ENCODE measurements at places on chromosomes 13 and 19.
A peak's percentile ranks its signal among the peaks of the same experiment; 100 is the strongest.

GRCh38 chr13:20360041-20360491 lies 127.9 kb upstream of the GJB6 start:
- DNase-seq: no peak

DNA sequence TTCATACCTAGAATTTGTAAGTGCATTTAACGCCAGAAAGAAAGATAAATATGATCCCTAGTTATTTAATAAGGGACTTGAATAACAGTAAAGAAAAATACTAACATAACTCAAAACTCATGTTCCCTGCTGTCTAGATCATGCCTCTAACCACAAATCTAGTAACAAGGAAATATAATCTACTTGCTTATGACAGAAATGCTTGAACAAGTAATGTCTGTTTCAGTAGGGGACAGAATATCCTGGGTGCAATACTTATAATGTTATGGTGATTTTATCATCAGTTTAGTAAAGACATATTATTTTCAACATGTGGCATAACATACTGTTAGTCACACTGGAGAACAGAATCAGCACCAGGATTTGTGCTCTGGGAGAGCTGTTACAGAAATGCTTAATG lies 861.9 kb upstream of the SLITRK1 start:
- DNase-seq: no peak

DNA sequence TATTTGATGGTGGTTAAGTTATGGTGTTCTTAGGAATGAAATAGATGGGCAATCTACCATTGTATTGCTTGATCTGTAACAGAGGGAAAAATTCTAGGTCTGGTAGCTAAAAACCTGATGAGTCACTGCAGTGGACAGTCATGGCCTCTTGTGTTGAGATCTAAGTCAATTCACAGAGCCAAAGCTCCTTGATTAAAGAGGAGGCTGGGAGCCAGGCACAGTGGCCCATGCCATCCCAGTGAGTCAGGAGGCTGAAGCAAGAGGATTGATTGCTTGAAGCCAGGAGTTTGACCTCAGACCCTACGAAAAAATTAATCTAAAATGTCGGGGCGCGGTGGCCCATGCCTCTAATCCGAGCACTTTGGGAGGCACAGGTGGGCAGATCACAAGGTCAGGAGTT lies 67.1 kb upstream of the KPNA3 start:
- DNase-seq: no peak

GRCh38 chr19:51749979-51750378 lies 1.7 kb downstream of the FPR1 start:
- DNase-seq: no peak

DNA sequence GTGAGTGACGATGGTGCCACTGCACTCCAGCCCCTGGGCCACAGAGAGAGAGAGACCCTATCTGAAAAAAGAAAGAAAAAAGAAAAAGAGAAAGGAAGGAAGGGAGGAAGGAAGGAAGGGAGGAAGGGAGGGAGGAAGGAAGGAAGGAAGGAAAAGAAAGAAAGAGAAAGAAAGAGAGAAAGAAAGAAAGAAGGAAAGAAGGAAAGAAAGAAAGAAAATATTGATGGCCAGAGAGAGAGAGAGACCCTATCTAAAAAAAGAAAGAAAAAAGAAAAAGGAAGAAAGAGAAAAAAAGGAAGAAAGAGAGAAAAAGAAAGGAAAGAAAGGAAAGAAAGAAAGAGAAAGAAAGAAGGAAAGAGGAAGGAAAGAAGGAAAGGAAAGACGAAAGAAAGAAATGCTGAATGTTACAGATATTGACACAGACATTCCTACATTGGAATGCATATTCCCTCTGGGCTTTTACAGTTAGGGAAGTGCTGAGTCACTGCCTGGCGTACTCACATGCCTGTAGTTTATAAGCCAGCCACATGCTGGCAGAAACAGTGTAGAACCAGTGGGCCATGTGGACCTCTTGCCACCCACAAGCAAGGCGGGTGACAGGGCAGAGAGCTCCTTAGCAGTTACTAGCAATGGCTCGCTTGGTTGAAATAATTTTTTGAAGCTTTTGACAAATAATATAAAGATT lies 34.6 kb upstream of the SLC46A3 start:
- DNase-seq: no peak

DNA sequence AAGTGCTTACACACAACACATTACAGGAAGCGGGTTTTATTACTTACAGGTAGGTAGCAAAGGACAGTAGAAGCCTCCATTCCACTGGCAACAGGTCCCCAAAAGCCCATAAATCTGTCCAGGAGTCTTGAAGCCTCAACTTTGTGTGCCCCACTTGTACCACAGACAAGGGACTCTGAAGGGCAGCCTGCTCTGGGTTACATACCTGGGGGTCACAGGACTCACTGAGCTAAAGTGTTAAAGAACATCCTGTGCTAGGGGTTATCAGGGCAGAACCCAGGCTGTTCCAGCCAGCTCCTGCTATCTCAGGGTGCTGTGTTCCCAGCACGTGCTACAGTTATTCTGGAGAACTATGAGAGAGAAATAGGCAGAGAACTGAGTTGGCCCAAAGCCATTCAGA lies 230.9 kb upstream of the SLC10A2 start:
- no peak for DNase-seq

DNA sequence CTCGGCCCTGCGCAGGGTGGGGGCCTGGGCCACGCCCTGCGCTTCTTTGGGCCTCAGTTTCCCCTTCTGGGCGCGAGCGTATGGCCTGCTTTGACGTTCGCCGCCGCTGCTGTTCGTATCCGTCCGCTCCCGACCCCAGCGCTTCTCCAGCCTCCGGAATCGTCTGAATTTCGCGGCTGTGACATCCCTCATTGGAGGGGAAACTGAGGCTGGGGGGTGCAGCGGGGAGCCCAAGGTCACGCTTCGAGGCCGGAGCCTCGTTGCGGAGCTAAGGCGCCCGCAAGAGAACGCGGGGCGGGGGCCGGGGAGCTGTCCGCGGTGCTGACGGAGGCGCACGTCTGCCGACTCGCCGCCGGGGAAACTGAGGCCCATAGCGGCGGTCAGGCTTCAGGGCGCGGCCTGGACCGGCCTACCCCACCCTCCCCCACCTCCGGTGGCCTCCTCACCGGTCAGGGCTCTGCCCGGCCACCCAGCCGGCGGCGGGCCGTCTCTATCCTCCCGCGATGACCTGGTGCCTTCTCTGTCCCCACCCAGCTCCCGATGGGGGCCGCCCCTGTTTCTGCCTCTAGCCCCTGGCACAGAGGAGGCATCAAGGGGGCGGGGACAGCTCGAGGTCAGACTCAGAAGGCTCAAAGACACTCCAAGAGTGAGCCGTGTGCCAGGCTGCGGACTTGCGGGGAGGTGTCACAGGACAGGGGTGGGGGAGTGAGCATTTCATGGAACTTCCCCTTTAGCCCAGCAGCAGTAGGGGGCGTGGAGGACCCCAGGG lies 3.0 kb upstream of the APC2 start:
- DNase-seq: peak; percentile 53

- DNase-seq: no peak
Observed at GRCh38 chr13:109794095-109794494, 7.7 kb upstream of the IRS2 start.

DNA sequence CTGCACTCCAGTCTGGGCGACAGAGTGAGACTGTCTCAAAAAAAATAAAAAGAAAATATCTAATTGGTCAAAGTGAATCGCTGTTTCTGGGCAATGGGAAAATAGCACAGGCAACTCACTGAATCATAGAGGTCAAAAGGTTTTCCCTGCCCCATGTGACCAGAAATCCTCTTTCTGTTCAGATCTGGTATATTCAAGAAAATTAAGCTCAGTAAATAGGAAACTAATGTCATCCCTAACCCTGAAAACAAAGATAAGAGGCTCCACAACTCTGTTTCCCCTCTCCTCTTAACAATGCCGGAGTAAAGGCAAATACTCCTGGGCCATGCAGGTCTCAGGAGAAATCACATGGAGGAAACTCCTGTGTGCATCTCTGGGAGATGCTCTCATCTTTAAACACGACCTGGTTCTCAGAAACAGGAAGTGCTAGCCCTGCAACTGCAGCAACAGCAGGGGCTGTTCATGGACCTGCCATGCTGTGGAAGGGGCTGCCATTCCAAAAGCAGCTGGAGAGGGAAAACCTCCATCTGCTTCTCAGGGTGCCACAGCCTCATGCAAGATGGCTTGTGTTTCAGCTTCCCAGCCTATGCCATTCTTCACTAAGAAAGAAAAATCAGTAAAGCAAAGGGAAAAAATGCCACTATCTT lies 47.5 kb upstream of the SLC7A9 start:
- no peak for DNase-seq

- no peak for DNase-seq
Observed at GRCh38 chr19:35354898-35355297, 3.4 kb upstream of the FFAR3 start.

DNA sequence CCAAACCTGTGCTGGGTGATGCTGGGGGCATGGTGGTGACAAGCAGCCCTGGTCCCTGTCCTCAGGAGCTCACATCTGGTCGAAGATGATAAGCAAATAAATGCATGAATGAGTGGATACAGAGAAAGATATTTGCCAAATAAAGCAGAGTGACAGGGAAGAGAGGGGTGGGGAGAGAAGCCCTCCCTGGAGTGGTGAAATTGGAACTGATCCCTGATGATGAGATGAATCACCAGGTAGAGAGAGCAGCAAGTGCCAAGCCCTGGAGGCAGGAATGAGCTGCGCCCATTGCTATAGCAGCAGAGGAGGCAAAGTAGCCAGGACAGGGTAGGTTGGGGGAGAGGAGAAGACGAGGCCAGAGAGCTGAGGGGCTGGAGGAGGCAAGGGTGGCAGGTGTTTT lies 13.7 kb downstream of the FXYD5 start:
- DNase-seq: no peak

DNA sequence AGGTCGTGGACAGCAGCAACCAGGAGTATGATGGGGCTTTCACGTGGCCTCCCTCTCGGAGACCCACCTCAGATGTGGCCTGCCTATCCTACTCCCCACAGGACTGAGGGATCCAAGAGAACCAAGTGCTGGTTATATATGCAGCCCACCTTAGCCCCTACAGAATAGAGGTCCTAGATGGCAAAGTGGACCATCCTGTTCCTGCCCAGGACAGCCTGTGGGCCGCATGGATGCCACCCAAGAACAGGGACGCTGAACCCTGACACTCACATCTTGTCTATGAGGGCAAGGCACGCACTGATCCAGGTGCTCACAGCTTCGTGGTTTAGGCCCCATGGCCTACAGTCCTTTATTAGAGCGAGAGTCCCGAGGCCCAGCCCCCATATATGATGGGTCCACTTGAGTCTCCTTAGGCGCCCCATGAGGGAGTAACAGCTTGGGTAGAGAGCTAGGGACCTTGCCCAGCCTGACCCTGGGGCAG lies 1.5 kb upstream of the SLC27A5 start:
- no peak for DNase-seq

GRCh38 chr19:41431426-41432386 lies 4.5 kb upstream of the B3GNT8 start:
- DNase-seq: no peak

DNA sequence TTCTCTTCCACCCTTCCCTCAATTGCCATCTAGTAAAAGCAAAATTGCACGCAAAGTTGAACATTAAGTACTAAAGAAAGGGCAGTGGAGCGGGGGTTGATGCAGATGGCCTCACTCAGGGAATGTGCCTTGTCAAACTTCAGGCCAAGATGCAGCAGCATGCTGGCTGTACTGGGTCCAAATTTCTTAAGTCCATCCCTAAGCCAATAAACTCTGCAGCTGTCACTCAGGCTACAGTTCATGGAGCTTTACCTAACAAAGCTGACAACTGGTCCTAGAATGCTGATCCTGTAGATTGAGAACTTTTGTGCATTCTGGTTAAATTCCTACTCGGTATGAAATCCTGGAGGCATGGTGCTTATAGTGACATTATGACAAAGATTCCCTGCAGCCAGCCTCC lies 88.4 kb downstream of the FOXO1 start:
- no peak for DNase-seq

- DNase-seq: peak; percentile 9
Observed at GRCh38 chr19:29540114-29540513, 14.3 kb downstream of the VSTM2B start.

DNA sequence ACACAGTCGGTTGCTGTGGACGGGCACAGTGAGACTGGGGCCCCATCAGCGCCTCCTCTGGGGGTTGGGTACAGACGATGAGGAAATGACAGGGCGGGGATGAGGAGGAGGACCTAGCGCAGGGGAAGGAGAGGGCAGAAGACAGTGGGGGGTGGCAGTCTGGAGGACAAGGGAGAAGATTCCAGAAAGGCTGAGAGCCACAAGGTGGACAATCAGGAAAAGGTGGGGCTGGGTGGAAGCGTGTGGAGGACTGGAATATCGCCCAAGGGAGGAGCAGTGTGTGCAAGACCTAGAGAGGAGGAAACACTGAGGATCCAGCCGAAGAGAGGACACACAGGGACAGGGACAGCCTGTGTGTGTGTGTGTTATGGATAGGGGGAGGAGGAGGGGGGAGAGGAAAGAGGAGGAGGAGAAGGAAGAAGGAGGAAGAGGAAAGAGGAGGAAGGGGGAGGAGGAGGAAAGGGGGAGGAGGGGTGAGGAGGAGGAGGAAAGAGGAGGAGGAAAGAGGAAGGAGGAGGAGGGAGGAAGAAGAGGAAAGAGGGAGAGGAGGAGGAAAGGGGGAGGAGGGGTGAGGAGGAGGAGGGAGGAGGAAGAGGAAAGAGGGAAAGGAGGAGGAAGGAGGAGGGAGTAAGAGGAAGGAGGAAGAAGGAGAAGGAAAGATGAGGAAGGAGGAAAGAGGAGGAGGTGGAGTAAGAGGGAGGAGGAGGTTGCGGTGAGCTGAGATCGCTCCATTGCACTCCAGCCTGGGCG lies 15.8 kb upstream of the GARIN5A start:
- DNase-seq: peak; percentile 60

DNA sequence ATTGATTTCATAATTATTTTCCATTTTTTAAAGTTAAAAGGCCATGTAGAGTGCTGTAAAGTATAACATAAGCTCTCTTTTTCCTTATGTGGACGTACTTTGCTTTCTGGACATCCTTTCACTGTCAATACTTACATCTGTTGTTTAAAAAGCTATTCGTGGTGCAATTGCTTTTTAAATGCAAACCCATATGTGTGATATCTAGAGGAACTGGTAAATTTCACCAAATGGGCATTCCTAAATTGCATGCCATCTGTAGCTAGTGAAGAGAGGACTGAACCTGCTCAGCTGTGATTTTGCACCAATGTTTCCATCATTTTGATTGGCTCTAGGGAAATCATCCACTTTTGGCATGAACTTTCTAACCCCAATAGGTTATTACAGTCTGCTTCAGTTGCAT lies 129.4 kb downstream of the PCDH17 start:
- DNase-seq: no peak

DNA sequence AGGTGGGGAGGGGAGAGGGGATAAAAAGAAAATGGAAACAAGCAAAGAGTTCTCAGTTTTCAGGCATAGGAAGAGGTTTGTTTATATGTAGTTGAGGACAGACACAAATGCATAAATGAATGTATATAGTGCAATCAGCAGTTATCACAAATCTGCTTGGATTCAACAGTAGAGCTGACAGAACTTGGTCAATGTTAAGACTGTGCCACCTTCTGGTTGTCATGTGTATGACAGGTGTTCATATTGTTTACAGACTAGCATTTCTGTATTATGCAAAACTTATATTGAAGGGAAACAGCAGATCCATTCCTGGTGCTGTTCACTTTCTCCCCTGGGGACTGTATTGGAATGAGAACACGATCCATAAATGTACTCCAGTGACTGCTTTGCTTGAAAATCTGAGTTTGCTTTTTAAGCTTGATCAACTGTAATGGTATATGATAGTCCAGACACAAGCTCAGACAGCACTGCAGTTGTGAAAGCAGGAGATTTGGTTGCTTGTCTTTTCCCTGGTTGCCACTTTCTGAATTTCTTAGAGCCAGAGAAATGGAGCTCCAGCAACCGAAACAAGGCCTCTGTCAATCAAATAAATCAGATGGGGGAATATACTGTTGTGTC lies 319.5 kb upstream of the OBI1 start:
- no peak for DNase-seq
